Bone marrow (tissue), 2 donors: ENCODE measurements at places on chromosomes 16 and 17.

GRCh38 chr17:44356241-44356640 lies 7.4 kb downstream of the FAM171A2 start:
- no peak for DNase-seq

DNA sequence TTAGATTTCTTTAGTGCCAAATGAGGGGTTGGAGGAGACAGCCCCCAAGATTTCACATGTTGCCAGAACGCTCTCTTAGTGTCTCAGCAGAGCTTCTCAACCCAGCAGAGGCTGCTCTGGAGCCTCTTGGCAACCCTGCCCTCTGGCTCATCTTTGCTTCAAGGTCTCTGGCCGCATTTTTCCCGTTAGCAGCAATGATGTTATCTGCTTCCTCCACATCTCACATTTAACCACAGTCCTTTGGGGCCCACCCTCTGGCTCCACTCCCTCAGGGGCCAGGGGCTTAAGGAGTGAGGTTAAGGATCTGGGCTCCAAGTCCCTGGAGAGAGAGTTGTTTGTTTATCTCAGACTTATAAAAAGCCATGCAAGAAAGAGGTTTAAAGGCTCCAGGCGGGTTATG lies 3.3 kb upstream of the XYLT1 start:
- DNase-seq, result no peak

DNA sequence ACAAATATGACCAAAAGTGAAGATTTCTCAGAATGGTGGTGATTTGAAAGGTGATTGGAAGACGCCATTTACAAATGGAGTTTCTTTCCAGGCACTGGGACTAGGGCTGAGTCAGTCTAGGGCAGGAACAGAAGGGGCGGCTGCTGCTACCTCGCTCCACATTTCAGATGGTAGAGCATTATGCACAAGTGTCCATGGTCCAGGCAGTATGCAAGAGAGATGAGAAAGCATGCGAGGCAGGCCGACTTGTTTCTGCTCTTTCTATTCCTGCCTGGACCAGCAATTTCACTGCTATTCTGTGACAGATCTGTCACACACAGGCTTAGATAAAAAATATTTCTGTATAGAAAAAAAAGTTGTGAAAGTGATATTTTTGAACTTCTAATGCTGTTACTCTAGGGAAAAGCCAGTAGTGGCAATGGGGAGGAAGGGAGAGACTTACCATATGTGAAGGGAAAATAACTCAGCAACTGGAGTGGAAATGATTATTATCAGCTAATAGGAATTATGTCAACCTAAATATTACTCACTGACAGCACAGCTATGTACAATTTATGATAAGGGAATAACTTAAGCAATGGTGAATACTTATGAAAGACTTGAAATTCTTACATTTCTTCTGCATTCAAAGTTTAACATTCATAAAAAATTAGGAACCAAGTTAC lies 134.7 kb upstream of the NETO2 start:
- no peak for DNase-seq

GRCh38 chr17:64938290-64938689 lies 19.0 kb upstream of the LRRC37A3 start:
- no peak for DNase-seq

GRCh38 chr16:56356276-56357240 lies 68.8 kb downstream of the AMFR start:
- DNase-seq, result peak; percentile 28

DNA sequence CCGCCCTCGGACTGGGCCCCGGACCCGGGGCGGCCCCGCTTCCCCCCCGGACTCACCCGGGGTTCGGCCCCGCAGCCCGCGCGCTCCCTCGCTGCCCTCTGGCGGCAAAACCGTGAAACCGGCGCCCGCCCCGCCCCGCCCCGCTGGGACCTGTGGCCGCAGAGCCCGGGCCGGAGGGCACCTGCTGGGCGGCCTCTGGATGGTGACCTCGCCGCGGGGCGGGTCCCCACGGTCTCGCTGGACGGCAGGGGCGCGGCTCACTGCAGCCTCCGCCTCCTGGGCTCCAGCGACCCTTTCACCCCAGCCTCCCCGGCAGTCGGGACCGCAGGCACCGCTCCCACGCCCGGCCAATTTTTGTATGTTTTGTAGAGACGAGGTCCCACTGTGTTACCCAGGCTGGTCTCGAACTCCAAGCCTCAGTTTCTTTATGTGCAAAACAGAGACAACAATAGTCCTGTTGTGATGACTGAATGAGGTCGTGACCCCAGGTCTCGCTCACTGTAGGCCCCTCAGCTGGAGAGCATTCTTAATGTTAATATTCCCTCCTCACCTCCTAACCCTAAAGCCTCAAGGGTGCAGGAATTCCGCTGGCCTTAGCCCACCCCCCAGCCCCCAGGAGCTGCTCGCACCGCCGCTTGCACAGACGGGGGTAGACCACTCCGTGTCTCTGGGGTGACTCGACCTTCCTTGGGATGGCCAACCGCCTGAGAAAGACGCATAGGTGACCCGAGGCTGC lies 33.7 kb upstream of the RPH3AL start:
- DNase-seq, result no peak

- no peak for DNase-seq
Observed at GRCh38 chr16:85653290-85653891, 35.4 kb downstream of the GINS2 start.

DNA sequence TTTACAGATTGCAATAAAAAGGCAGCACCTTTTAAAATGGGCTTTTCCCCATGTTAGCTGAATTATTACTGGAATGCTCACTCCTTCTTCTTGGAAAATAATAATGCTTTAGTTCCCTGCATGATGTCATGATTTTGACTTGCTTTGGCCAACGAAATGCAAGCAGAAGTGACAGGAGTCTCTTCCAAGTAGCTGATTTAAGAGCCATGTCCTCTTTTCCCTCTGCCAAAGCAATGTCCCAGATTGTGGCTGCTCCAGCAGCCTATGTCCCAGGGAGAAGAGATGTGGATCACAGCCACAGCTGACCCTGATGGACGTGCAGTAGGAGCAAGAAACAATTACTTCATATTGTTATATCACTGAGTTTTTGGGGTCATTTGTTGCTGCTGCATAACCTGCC lies 246.6 kb downstream of the HAPSTR1 start:
- no peak for DNase-seq

DNA sequence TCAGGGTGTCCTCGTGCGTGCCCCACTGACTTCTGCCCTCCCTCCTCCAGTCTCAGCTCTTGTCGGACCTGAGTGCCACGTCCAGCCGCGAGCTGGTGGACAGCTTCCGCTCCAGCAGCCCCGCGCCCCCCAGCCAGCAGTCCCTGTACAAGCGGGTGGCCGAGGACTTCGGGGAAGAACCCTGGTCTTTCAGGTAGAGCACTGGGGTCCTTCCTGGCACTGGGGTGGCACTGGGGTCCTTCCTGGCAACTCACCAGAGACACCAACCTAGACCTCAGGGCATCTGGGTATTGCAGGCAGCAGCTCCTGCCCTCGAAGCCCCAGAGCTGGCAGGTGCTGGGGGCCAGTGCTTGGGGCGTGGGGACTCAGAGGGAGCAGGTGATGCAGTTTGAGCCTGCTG lies 25.0 kb downstream of the SGSH start:
- DNase-seq, result no peak

- DNase-seq, result no peak
Observed at GRCh38 chr16:49478107-49478506, 104.5 kb downstream of the C16orf78 start.

DNA sequence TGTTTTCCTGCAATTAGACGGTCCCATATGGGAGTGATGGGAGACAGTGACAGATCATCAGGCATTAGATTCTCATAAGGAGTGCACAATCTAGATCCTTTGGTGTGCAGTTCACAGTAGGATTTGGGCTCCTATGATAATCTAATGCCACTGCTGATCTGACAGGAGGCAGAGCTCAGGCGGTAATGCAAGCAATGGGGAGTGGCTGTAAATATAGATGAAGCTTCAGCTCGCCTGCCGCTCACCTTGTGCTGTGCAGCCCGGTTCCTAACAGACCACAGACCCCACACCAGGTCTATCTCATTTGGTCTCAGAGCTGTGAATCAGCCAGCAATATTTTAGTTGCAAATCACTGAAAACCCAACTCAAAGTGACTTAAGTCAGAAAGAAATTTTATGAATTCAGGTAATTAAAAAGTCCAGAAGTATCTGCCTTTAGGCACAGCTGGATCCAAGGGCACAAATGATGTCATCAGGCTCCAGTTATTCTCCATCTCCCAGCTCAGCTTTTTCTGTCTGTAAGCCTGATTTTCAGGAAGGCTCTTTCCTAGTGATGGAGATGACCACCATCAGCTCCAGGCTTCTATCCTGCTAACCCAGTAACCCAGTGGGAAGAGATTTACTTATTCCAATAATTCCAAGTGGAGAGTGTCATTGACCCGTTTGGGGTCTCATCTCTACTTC lies 3.3 kb downstream of the CHP2 start:
- DNase-seq, result no peak

GRCh38 chr16:57051696-57052228 lies 40.6 kb upstream of the CPNE2 start:
- DNase-seq, result no peak

- DNase-seq, result no peak
Observed at GRCh38 chr17:44826123-44826790, 3.8 kb downstream of the GJC1 start.

DNA sequence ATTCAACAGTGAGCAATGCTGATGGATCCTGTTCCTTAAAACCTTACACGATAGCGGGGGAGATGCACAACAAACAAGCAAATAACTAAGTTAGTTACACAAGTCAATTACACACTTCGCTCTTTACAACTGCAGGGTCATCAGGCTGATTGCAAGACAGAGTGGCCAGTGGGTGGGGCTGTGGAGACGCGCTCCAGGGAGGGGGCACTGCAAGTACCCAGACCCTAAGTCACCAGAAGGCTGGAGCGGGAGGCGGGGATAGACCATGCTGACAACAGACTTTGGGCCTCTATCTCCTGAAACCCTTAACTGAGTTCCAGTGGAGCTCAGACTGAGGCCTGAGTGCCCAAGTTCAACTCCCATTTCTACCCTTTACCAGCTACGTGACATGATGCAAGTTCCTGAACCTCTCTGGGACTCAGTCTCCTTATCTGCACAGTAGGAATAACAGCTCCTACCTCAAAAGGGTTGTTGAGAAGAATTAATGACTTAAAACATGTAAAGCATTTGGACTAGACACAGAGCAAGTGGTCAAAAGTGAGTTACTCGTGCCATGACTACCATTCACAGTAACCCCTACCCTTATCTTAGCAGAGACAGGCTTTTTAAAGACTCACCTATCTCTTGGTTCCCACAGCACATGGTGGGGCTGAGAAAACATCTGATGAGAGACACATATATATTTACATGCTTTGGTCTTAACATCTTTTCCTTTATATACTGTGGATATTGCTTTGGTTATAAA lies 10.4 kb downstream of the CPPED1 start:
- DNase-seq, result no peak

GRCh38 chr16:24851700-24852099 lies 5.9 kb downstream of the SLC5A11 start:
- no peak for DNase-seq

DNA sequence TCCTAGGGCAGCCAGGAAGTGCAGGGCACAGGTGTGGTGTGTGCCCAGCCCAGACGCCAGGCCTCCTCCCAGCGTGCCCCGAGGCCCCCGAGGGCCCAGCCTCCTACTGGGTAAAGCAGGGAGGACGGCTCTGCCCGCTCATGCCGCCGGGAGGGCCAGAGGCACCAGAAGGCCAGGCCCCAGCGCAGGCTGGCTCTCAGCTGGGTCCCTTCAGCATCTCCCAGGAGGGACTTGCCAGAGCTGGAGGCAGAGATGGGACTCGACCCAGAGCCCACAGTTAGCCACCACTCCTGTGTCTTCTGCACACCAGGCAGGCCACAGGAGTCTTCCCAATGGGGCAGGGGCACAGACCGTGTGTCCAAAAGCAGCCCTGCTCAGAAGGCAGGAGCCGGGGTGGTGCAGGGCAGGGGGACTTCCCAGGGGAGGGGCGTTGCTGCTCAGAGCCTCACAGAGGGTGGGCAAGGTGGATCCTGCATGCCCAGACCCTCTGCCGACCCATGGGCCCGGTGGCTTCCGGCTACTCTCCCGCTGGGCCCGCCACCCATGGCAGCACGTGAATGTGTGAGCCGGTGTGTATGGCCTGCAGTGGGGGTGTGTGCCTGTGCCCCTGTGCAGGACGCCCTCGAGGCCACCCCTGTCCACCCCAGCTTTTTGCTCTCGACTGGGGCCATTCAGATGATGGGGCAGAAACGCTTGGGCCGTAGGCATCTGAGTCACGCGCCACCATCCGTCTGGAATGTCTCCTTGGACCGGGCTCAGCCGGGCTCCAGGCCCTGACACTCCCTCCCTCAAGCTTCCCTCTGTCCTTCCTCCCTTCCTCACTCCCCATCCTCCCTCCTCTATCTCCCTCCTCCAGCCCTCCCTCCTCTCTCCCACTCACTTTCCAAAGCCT lies 5.7 kb upstream of the ZNF469 start:
- no peak for DNase-seq

DNA sequence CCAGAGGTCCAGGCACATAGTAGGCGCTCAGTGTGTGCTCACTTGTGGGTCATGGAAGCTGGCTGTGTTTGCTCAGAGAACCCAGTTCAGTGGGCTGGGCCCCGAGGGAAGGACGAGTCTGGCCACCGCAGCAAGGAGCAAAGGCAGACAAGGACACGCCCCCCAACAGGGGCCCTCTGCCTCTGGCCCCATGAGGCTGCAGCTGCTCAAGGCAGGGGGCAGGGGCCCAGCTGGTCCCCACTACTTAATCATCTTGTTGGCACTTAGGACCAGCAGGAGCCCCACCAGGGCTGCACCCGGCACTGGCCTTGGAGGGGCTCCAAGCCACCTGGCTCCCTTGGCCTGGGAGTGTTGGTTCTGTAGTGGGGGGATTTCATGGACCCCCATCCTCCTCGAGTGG lies 16.1 kb downstream of the KCNJ12 start:
- no peak for DNase-seq

- no peak for DNase-seq
Observed at GRCh38 chr17:80632046-80632581, 87.5 kb downstream of the RPTOR start.

DNA sequence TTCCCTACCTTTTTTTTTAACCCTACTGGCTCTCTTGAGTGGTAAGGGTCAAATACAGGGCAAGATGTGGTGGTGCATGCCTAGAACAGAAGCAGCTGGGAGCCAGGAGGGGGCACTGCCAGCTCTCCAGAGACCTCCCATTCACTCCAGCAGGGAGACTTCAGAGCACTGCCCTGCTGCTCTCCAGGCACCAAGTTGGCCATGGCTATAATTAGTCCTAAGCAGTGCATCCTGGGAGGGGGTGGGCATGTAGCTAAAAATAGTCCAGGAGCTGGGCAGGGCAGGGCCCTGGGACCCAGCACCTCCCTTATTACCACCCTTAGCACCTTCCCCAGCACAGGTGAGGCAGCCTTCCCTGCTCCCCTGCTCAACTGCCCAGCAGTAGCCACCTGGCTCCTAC lies 3.5 kb downstream of the CORO6 start:
- DNase-seq, result no peak

- no peak for DNase-seq
Observed at GRCh38 chr16:23452221-23452571, 793 bp downstream of the COG7 start.

GRCh38 chr17:50457621-50458020 lies 11.1 kb downstream of the CHAD start:
- DNase-seq, result no peak

GRCh38 chr16:73326770-73327470 lies 279.0 kb upstream of the ZFHX3 start:
- DNase-seq, result no peak

GRCh38 chr17:69856946-69857345 lies 218.1 kb upstream of the KCNJ16 start:
- DNase-seq, result no peak

- no peak for DNase-seq
Observed at GRCh38 chr16:72948238-72948829, 99.6 kb downstream of the ZFHX3 start.

- DNase-seq, result no peak
Observed at GRCh38 chr16:61182391-61182790, 853.8 kb downstream of the CDH8 start.
